Right hindlimb (tissue), 1 donor: ENCODE measurements at places on chromosomes 2 and 18.

DNA sequence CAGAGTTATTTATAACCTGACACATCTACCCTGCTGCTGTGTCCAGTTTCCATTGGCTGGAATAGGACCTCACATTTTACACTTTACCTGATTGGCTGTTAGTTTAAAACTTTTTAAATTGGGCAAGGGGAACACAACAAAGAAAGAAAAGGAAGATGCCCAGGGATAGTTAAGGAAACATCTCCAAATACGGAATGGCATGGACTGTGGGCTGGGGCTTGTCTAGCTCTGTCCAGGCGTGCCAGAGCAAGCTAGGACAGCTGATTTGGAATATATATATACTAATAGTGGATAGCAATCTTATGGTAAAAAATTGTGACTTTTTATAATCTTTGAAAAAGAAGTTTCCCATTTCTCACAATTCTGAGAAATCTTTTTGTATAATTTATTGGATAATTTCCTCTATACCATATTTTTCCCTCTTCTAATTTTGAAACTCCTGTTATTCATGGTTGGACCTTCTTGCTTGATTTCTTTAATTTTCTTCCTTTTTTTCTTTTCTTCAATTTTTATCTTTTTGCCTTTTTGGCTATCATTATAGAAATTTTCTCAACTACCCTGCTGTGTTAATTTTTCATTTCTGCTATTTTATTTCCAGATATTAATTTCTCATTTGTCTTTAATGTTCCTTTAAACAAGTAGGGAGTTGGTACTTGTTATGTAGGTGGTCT is 55.9 kb downstream of the COMMD1 start:
- no peak for DNase-seq

- DNase-seq: no peak
Measured at GRCh38 chr2:119204525-119204924, 19.1 kb upstream of the STEAP3 start.

GRCh38 chr2:232835687-232836208 is 34.3 kb upstream of the SNORC start:
- no peak for DNase-seq

DNA sequence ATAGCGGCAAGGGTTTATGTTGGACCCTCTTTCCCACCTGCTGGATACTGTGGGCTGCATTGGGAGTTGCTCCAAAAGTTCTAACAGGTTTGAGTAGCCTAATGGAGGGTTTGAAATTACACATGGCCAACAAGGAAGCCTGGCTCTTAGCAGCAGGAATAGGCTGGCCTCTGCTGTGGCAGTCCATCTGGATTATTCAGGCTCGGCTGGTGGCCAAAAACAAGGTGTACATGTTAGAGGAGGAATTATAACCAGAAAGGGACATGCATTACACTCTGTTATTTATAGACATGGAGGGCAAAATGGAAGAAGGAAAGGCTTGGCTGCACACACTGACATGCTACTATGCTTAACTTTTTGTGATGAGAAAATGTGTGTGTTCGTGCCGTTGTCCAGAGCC is 61.1 kb upstream of the NRXN1 start:
- no peak for DNase-seq

DNA sequence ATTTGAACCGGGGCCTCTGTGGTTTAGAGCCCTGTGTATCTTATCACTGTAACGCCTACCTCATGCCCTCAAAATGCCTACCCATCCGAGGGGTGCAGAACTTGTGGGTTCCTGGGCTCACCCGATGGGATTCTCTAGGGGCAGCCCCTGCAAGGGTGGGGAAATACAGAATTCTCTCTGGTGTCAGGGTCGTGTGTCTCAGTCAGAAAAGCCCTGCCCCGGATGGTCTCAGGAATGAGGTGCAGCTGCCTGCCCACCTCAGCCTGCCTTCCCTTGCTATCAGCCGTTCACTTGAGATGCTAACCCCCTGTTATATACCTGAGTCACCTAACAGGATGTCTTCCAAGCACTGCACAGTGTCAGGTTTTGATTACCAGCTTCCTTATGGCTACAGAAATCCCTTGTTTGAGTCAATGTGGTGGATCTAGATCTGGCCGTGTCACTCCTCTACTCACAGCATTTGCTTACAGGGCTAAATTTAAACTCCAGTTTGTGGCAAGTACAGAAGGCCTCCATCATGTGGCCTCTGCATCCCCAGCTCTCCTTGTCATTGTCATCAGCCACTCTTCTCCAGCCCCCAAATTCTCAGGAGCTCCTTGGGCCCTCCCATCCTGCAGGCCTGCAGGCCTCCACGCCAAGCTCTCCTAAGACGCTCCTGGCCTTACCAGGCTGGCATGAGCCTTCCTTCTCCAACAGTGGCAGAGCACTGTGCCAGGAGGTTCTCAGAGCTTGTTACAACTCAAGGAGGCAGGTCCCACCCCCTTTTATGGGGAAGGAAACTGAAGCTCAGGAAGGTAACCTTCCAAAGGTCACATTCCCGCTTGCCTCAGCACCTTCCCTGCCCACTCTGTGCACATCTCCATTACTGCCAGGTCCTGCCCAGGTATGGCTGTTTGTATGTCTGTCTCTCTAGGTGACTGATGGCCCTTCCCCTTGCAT is 14.3 kb upstream of the MAP3K2 start:
- DNase-seq: no peak

GRCh38 chr2:200797242-200797770 is 14.4 kb upstream of the BZW1 start:
- DNase-seq: no peak

DNA sequence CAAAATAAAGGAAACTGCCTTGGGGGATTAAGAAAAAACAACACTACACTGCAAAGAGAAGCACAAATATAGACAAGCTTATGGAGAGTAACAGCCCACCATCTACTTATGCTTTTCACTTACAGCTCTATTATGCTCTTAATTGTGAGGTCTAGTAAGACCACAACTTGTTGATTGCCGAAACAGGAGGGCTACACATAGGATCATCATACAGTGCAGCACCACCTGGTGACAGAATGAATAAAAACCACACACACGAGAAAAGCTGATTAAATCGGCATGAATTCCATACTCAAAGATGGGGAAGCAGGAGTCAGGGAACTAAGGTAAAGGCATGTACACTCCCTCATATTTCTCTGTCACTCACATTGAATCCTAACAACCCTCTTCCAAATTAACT is 259.2 kb downstream of the IKZF2 start:
- no peak for DNase-seq

DNA sequence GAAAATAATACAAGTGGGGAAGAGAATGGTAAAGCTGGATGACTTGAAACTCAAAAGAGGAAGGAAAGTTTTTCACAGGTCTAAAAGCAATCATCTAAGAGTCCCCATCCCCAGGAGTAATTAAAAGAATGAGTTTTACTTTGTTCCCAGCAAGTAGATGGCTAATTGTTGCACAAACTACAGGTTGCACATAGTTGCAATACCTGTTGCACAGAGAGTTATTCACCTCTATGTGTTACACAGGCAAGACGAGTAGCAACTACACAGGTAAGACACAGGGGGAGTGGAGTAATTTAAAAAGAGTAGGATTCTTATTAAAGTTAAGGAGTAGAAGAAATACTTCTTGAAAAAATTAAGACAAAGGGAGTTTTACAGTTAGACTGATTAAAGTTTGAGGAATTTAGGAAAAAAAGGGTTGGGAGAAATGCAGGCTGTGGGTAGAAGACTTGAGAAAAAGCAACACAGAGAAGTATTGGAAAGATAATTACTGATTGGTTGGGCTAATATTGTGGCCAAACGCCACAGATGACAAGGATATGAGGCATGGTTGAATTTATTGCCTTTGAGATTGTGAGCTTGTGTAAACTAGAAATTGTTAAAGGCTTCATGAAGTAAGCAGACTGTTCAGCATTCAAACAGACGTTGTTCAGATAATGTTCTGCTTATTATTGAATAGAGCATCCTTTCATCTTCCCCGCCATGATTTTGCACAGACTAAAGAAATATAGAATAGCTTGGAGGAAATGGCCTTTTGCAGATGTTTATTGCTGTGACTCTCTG is 699.3 kb downstream of the NR4A2 start:
- no peak for DNase-seq

- DNase-seq: no peak
Measured at GRCh38 chr2:193776988-193777387, 1582.3 kb upstream of the TMEFF2 start.

DNA sequence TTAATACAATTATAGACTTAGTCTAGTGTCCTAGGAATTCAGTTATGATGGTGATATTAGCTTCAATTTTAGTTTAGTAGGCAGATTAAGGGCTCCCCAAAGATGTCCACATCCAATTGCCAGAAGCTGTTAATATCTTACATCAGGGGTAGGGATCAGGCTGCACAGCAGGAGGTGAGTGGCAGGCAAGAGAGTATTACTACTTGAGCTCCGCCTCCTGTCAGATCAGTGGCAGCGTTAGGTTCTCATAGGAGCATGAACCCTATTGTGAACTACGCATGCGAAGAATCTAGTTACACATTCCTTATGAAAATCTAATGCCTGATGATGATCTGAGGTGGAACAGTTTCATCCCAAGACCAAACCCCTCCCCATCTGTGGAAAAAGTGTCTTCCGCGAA is 54.9 kb downstream of the NYAP2 start:
- DNase-seq: no peak

DNA sequence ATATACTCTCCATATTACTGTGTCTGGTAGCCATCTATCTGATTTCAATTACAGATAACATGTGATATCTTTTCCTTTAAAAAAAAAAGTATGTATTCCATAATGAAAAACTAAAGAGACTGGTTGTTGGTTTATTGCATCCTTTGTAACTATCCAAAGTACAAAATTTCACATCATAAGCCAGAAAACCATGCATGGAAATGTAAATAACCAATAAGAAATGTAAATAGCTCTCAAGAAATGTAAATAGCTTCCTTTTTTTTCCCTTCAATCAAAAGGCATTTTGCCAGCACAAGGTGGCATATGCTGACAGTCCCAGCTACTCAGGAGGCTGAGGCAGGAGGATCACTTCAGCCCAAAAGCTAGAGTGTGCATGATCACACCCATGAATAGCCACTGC is 59.3 kb downstream of the ATL2 start:
- no peak for DNase-seq

DNA sequence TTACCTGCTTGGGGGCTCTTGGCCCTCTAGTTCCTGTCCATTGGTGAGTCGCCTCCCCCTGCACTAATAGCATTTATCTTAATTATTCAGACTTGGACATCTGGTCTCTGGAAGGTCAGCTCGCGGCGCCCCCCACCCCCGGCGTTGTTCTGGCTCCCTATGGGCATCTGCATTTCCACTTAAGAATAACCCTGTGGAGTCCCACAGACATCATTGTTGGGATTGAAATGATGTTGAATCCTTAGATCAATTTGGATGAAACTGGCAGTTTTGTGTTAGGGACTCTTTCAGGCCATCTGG is 313.8 kb upstream of the HS6ST1 start:
- DNase-seq: no peak

DNA sequence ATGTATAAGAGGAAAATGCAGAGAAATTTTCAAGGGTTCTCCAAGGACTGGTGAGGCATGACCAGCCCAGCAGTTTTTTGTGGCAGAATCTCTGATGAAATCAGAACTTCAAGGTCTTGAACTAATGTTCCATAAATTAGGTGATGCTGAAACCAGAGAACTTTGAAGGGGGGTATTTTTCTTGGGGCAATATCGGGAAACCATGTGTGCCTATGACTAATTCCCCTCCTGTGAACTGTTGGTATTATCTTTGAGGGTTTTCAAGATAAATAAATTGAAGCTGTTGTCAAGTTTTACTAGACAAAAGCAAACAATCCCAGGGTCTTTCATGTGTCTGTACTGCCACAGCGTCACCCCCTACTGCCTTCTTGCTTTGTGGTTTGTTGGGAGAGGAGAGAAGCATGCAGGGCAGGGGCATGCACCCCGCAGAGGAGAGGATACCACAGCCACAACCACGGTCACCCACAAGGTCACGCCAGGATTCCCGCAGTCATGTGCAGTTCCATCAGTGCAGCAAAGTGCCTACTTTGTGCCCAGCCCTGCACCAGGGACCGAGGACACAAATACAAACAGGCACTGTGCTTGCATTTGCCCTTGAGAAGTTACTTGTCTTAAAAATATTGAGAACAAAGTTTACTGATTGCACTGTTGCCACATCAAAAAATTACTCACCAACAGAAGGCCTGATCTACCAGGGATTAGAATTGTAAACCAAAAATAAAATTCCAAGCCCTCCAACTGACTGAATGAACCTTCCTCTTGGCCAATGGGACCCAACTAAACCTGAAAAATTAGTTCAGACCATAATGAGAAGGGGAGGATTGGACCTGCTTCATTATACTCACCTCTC is 413.3 kb upstream of the TRIB2 start:
- DNase-seq: no peak

- DNase-seq: no peak
Measured at GRCh38 chr18:44758861-44759631, 78.4 kb downstream of the SETBP1 start.

DNA sequence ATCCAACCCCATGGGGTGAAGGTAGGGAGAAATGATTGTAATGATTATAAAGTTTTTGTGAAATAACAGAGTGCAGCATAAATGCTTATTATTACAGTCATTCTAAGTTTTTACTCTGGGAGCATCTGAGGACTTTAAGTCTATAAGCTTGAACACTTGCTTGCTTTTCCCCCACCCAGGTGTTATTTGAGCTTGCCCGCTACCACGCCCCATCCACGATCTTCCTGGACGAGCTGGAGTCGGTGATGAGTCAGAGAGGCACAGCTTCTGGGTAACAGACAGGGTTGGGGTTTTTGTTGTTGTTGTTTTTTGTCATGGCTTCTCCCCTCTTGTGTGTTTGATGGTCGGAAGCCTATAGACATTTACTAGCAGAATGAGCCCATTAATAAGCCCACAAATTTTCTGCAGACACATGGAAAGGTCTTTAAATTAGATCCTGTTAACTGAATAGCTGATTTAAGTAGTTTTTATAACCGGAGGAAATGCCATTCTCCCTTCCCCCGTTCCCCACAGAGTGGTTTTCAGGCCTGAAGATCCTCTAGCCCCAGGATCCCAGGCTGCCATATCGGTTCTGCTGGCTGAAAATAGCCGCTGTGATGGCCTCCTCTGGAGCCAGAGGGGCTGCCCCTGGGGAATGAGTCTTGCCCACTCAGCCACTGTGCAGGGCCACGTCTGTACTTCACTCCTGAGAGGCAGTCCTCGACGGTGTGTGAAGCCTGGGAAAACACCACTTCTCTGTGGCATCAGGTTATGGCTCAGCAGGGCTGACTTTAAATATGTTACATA is 39.9 kb upstream of the ELOA2 start:
- DNase-seq: peak; percentile 17

GRCh38 chr2:220775856-220776488 is 796.1 kb downstream of the EPHA4 start:
- no peak for DNase-seq

GRCh38 chr2:213065583-213066442 is 85.6 kb downstream of the IKZF2 start:
- DNase-seq: no peak

DNA sequence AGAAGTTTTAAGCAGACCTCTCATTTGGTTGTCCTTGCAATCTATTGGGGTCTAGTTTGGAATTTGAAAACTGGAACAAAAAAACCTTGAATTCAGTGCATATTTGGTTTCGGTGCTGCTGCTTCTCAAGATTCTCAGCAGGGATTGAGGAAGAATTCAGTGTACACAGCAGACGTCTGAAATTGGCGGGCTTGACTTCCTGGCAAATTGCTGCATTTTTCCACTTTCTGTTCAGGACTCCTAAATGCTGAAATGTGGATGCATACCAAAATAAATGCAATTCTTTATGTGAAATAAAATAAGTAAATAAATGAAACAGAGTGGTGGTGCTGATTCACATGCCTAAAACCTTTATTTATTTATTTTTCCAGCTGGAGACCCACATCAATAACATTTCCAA is 332.4 kb upstream of the KYNU start:
- peak; percentile 77 for DNase-seq

GRCh38 chr2:128420776-128421175 is 102.1 kb upstream of the HS6ST1 start:
- DNase-seq: peak; percentile 9
